Stimulated activated CD4-positive, alpha-beta T cell treated with anti-CD3 and anti-CD28 coated beads, Interleukin-1b, Interleukin-23, amount 100 ng/mL, for 4 hours (primary cell): ENCODE measurements at places on chromosomes 3 and 15.

DNA sequence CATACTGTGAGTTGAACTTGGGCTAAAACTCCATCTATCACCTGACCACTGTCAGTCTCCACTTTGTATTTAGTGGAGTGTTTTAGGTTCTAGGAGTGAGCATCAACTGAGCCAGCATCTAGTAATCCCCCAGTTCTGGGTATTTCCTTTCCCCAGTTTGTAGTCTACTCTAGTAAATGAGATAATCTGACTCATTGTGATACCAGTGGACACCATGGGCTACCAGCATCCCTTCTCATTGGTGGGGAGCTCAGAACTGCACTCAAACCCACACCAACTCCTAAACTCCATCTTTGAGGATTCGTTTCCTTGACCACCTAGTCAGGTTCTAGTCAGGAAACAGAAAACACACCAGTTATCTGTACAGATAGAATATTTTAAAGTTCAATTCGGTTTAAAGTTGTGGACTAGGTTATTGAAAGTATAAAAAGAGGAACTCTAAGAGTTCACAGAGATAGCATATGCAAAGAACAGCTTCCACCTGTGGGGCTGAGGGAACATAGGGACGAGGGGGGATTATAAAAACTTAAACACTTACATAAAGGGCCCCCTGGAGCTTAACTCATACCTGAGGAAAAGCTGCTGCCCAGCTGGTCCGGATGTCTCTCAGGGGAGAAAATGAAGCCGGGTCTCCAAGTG lies 36.0 kb downstream of the LEO1 start:
- DNase-seq: no peak

- DNase-seq: no peak
Measured at GRCh38 chr3:102161384-102162006, 273.3 kb upstream of the ZPLD1 start.

- no peak for DNase-seq
Measured at GRCh38 chr15:74040109-74040850, 42.1 kb downstream of the GOLGA6A start.

GRCh38 chr3:8366219-8366810 lies 135.3 kb upstream of the LMCD1 start:
- no peak for DNase-seq

DNA sequence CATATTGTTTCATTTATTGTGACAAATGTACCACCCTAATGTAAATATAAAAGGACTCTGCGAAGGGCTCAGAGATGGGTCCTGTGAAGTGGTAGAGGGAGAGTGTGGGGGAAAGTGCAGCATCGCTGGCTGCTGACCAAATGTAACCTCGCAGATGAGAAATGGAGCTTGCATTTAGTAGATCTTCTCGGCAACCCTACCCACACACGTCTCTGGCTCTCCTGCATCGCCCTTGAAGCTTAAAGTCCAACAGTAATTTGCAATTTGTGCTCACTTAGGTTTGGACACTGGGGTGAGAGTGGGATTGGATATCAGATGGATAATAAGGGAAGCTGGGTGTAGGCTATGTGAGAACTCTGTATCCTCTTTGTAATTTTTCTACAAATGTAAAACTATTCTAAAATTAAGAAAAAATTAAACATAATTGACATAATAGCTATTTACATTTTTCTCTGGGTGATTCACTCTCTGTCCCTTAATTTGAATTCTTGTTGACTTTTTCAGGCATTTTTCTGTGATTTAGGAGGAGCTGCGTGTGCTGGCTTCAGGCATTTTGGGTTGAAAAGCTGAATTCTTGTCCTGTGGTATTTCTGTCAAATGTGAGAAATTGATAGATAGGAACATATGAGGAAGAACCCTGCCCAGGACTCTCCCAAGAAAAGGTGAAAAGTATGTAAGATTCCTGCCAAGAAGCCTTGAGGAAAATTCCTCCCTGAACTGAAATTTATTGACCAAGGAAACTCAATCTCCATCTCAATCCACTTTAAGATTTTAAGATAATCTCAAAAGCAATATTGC lies 524.7 kb upstream of the MCTP2 start:
- DNase-seq: no peak

- DNase-seq: no peak
Measured at GRCh38 chr3:195009616-195010015, 261.3 kb downstream of the XXYLT1 start.

GRCh38 chr3:34024447-34025240 lies 226.2 kb downstream of the PDCD6IP start:
- DNase-seq: no peak

GRCh38 chr3:150170852-150171520 lies 200.3 kb upstream of the PFN2 start:
- no peak for DNase-seq

- DNase-seq: no peak
Measured at GRCh38 chr3:14466179-14466903, 63.9 kb downstream of the SLC6A6 start.

GRCh38 chr3:67045711-67046465 lies 47.8 kb downstream of the KBTBD8 start:
- no peak for DNase-seq

- no peak for DNase-seq
Measured at GRCh38 chr15:96058103-96058851, 272.2 kb upstream of the NR2F2 start.

DNA sequence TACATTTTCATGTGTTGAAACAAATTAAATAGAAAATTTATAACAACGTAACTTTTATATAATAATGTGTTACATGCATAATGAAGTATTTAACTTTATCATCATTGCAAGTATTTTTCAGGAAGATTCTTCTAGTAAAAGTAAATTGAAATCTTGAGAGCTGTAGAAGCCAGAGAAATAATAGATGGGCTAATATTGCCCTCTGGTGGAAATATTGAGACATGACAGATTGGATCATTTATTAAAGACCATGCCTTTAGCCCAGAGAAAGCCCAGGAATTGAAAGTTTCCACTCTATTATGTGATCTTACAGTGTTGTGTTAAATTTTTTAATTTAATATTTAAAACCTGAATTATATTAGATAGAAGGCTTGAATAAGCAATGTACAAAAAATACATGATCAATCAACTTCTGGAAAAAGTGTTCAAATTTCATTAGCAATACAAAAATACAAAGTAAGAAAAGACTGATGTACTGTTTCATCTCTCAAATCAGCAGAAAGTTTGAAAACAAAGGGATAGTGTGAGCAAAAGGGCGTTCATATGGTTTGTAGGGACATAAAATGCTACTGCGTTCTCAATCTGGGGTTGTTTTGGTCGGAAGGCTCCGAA lies 52.7 kb upstream of the SPTSSB start:
- no peak for DNase-seq

DNA sequence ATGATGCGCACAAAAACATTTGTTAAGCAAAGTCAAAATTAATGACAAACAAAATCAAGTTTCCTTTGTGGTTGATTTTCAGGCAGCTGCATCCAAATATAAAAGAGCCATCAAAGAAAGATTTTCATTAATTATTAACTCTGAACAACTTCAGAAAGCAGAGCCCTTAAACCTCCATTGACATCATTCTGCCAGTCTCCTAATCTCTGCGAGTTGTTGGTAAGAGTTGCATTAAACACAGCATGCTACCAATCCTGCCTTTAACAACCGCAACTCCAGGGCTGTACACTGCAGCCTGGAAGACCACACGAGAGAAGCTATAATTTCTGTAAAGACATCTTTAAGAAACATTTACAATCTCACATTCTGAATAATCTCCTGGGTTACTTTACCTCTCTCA lies 204.6 kb downstream of the NR2F2 start:
- no peak for DNase-seq

DNA sequence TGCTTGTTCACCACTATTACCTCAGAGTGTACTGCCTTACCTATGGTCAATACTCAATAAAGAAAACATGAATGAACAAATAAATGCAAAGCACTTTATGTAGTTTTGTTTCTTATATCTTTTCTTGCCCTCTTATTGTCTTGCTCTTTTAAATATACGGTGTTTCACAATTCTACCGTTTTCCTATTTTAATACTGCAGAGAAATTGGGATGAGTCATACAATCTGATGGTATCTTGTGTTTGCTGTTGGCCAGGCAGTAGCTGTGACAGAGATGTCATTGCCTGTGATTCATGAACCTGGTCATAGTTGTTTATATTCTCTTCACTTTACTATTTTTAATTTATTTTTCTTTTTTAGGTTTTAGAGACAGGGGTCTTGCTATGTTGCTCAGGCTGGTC lies 48.3 kb downstream of the SERP1 start:
- DNase-seq: no peak

DNA sequence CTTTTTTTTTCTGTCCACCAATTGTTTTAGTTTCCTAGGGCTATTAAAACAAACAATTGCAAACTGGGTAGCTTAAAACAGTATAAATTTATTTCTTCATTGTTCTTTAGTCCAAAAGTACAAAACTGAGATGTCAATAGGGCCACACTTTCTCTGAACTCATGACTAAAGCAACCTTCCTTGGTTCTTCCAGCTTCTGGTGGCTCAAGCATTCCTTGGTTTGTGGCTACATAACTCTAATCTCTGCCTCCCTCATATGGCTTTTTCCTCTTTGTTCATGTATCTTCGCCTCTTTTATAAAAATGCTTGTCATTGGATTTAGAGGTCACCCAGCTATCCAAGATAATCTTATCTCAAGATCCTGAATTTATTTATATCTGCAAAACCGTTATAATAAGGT lies 914.5 kb upstream of the EPHA6 start:
- no peak for DNase-seq

GRCh38 chr15:41499109-41499851 lies 5.6 kb downstream of the ITPKA start:
- no peak for DNase-seq

- DNase-seq: no peak
Measured at GRCh38 chr3:152071924-152072323, 196.8 kb upstream of the MBNL1 start.

GRCh38 chr15:57816599-57816998 lies 110.1 kb downstream of the POLR2M start:
- DNase-seq: no peak

GRCh38 chr3:194057570-194058188 lies 78.3 kb upstream of the HES1 start:
- DNase-seq: no peak

- no peak for DNase-seq
Measured at GRCh38 chr3:176375519-176375918, 821.8 kb downstream of the TBL1XR1 start.

DNA sequence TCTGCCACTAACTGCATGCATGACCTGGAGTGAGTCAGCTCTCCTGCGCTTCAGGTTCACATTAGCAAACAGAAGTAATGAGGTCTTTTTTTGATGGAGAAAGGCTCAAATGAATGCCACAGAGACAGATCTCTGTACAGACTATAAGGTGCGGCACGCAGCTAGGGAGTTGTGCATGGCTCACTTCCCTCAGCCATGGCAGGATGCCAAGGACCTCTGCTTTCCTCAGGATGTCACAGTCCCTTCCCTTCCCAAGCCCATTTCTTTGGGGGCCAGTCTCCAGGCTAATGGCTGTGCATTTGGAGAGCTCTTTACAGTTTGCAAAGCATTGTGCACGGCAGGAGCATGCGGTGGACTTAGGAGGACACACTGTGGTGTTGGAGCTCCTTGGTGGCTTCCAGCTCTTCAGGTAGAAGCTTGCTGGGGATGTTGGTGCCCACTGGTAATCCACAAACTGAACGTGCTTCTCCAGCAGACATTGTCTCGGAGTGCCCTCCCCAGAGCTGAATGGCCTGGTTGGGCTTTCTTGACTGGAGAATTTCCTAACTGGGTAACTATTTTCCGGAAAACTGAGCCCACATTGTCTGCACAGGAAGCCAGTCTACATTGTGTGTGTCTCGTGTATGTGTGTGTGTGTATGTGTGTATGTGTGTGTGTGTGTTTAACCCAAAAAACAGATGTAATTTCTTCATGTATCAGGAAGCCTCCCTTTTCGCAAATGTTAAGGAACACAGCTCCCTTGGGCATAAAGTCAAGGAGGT lies 172.5 kb upstream of the TLE3 start:
- no peak for DNase-seq

- DNase-seq: no peak
Measured at GRCh38 chr3:87209111-87209510, 18.0 kb upstream of the CHMP2B start.

DNA sequence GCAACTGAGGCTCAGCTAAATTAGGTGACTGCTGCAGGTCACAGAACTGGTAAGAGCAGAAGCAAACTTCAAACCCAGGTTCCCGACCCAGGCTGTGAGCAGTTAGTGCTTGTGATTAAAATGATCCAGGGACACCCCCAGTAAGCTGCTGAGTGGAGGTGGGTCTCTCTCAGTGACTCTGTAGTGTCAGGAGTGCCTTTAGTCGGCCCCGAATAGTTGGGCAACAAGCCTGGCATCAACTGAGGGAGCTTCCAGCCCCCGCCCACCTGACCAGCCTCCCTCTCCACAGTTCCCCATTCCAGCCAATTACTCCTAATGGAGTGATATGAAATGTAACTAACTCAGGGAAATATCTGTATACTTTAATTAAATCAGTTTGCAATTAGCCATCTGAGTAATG lies 168.0 kb upstream of the SMAD3 start:
- DNase-seq: no peak

GRCh38 chr15:81774309-81774708 lies 271.5 kb downstream of the MEX3B start:
- no peak for DNase-seq

DNA sequence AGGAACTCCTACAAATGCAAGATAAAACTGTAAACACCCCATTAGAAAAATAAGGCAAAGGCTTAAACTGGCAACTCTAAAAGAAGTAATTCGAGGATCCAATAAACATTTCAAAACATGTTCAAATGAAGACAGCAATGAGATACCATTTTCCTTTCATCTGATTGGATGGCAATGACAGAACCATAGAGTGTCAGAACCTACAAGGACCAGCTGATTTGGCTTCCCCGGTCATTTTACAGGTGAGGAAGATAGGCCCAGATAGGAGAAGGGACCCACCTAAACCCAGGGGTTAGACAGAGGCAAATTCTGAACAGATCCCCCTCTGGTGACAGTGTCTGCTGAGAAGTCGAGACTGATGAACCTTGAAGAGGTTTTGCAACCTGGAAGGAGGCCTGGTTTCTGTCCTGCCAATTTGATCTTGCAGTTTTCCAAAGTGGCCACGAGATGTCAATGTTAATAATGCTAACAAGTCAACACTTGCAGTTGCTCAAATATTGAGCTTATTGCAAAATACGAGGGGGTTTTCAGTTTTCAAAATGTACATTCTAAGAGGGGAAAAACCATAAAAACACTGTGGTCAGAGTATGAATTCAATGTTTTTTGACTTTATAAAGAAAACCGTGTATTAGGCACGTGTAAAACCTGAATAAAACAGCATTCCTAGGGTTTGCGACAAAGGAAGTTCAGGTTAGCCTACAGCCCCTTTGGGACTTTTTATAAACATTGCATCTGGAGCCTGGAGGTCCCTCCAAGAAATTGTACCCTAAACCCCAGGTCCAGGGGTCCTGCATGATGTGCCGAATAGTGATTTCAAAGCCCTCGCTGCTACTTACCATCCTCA lies 21.5 kb downstream of the CFAP161 start:
- peak; percentile 16 for DNase-seq

- no peak for DNase-seq
Measured at GRCh38 chr3:67460841-67461510, 193.4 kb downstream of the SUCLG2 start.
